Thyroid gland (tissue), 4 donors: ENCODE measurements at places on chromosomes 4 and X. TPM values are rescaled to one million over a fixed set of nuclear protein-coding genes. Genes with fewer than 3 reads are reported as not detected.

The GAGE12E gene
- total RNA-seq, result not detected

The TXK gene
- total RNA-seq, result 1.9 TPM

DNA sequence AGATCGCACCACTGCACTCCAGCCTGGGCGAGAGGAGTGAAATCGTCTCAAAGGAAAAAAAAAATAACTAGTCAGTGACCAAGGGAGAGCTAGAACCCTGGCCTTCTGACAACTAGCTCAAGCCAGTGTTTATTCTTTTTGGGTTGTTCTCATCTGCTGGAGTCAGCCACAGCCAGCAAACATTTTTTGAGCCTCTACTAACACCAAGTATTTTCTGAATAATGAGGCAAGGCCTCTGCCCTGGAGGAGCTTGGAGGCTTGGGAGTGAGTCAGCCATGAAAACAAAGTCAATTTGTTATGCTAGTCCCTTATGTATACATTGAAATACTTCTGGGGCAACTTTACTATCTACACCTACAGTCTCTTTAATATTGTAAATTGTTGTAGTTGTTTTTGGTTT, 46.5 kb downstream of the TMA16 start:
- H3K4me3 ChIP-seq, result no peak overlapping the region
- no peak for DNase-seq
- H3K27me3 ChIP-seq, result no peaks in the 10 kb centered on the region
- no peaks in the 10 kb centered on the region for H3K4me1 ChIP-seq

The NEXMIF gene
- 2.5 TPM for total RNA-seq

The DDIT4L gene
- 1.7 TPM for total RNA-seq

DNA sequence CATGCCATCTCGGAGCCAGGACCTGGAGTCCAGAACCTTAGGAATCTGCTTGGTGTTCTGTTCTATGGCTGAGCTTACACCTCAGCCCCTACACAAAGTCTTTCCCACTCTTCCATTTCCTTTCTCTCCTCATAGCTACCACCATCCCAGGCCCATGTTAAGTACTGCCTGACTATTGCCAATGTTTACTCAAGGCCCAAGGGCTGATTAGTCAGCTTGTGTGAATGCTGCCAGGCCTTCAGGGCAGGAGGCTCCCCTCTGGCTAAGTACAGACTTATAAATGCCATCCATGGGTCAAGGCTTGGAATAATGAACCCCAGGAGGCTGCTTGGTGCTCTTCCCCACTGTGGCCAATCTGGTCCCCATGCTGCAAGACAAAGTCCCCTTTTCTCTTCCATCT, 411.6 kb upstream of the MAGEB18 start:
- DNase-seq, result no peak
- no peaks in the 10 kb centered on the region for H3K36me3 ChIP-seq
- H3K27me3 ChIP-seq, result no peaks in the 10 kb centered on the region
- H3K27ac ChIP-seq, result no peak overlapping the region
- no peaks in the 10 kb centered on the region for H3K4me1 ChIP-seq
- H3K4me3 ChIP-seq, result no peak overlapping the region

- H3K27me3 ChIP-seq, result no peaks in the 10 kb centered on the region
- H3K27ac ChIP-seq, result no peak overlapping the region
- H3K4me3 ChIP-seq, result no peak overlapping the region
- no peak for DNase-seq
- H3K4me1 ChIP-seq, result peaks cover 5% of the 10 kb centered on the region
Observed at GRCh38 chr4:122744229-122744628, 11.7 kb downstream of the BBS12 start.

The CLNK gene
- total RNA-seq, result not detected

GRCh38 chrX:53071604-53072417, 10.4 kb upstream of the TSPYL2 start:
- peak overlapping the region; percentile 89 for H3K27ac ChIP-seq
- H3K4me3 ChIP-seq, result no peak overlapping the region
- H3K27me3 ChIP-seq, result no peaks in the 10 kb centered on the region
- H3K36me3 ChIP-seq, result no peaks in the 10 kb centered on the region
- peak; percentile 82 for DNase-seq

DNA sequence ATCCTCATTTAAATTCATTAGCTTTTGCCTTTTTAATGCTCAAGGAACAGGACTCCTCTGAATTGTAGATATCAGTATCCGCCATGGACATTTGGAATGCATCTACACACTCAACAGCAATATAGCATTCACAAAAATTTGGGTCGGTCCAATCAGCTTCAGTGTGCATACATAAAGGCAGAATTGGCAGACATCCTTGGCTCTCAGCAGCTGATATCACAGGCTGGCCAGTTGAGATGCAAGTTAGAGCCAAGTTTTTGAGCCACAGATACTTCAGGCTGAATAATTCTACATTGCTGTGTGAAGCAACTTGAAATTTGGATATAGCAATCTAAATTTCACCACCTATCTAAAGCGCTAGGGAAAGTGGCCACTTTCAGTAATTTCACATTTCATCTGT, 821.1 kb downstream of the PCDH19 start:
- H3K27ac ChIP-seq, result no peak overlapping the region
- H3K27me3 ChIP-seq, result no peaks in the 10 kb centered on the region

The FIP1L1 gene
- 58.3 TPM for total RNA-seq

GRCh38 chrX:150581093-150581775, 12.8 kb downstream of the MTM1 start:
- no peak for DNase-seq
- no peaks in the 10 kb centered on the region for H3K4me1 ChIP-seq
- H3K4me3 ChIP-seq, result no peak overlapping the region
- H3K27me3 ChIP-seq, result no peaks in the 10 kb centered on the region
- H3K36me3 ChIP-seq, result no peaks in the 10 kb centered on the region

The NEIL3 gene
- total RNA-seq, result 0.59 TPM

DNA sequence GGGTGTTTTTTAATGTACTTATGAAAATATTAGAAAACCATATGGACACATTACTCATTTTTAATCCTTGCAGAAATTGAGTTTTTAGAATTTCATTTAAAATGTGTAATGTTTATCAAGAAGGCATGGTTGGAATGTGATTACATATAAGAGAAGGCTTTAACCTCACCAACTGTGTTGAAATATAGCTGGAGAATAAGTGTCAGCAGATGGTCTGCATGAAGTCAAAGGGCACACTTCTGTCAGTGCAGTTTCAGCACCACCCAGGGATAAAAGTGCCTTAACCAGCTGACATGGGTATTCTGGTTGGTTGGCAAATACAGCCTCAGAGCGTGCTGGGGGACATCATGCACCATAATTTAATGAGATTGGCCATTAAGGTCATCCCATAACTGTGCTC, 21.2 kb upstream of the ANTXR2 start:
- no peaks in the 10 kb centered on the region for H3K36me3 ChIP-seq
- no peaks in the 10 kb centered on the region for H3K27me3 ChIP-seq
- H3K4me3 ChIP-seq, result no peak overlapping the region

- H3K36me3 ChIP-seq, result no peaks in the 10 kb centered on the region
- H3K27me3 ChIP-seq, result no peaks in the 10 kb centered on the region
- H3K4me1 ChIP-seq, result no peaks in the 10 kb centered on the region
- H3K4me3 ChIP-seq, result no peak overlapping the region
- DNase-seq, result no peak
Observed at GRCh38 chr4:15976456-15977447, 13.8 kb upstream of the FGFBP2 start.

The UGT2A1 gene
- total RNA-seq, result not detected

- no peaks in the 10 kb centered on the region for H3K36me3 ChIP-seq
- H3K4me3 ChIP-seq, result no peak overlapping the region
- DNase-seq, result no peak
- H3K4me1 ChIP-seq, result no peaks in the 10 kb centered on the region
- no peaks in the 10 kb centered on the region for H3K27me3 ChIP-seq
- no peak overlapping the region for H3K27ac ChIP-seq
Observed at GRCh38 chr4:133865612-133866327, 335.8 kb downstream of the PABPC4L start.

GRCh38 chr4:52996261-52997131, 134.4 kb downstream of the RASL11B start:
- no peak overlapping the region for H3K4me3 ChIP-seq
- no peaks in the 10 kb centered on the region for H3K36me3 ChIP-seq
- no peak overlapping the region for H3K27ac ChIP-seq
- DNase-seq, result no peak

DNA sequence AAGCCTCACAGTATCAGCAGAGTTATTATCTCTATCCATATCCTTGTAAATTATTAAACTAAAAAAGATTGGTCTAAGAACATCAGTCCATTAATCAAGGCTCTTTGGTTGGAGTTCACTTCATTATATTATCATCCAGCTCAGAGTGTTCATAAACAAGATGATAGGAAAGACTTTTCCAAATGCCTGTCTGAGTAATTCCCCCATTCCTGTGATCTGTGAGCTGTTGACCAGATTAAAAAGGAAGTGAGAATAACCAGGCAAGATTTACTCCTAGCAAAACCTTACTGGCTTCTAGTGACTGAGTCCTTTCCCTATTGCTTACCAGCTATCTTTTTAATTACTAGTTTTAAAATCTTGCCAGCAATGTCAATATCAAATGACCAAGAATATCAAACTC, 14.9 kb downstream of the PKD2 start:
- DNase-seq, result no peak
- peaks cover 15% of the 10 kb centered on the region for H3K4me1 ChIP-seq
- H3K27ac ChIP-seq, result no peak overlapping the region
- no peak overlapping the region for H3K4me3 ChIP-seq

GRCh38 chr4:182453830-182454229, 210.6 kb downstream of the TENM3 start:
- no peaks in the 10 kb centered on the region for H3K27me3 ChIP-seq
- H3K4me3 ChIP-seq, result no peak overlapping the region
- no peaks in the 10 kb centered on the region for H3K36me3 ChIP-seq
- no peak for DNase-seq
- H3K4me1 ChIP-seq, result no peaks in the 10 kb centered on the region

DNA sequence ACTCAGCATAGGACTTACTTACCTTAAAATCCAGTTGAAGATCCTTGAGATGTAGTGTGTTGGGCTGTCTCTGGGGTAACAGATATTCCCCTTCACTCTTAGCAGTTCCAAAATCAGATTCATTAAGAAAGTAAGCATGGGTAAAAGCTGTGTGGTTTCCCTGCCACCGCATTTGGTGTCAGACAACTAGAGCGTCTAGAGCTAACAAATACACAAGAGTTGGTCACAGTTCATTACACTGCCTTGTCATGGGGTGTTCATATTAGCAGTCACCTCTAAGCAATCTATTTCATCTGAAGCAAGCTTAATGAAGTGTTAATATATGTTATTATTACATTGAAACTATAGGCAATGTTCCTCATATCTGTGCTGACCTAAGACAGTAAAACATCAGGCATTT, 342.8 kb downstream of the PPARGC1A start:
- H3K27ac ChIP-seq, result no peak overlapping the region
- no peaks in the 10 kb centered on the region for H3K27me3 ChIP-seq
- H3K36me3 ChIP-seq, result no peaks in the 10 kb centered on the region
- no peaks in the 10 kb centered on the region for H3K4me1 ChIP-seq
- no peak overlapping the region for H3K4me3 ChIP-seq
- DNase-seq, result no peak

The LRP2BP gene
- total RNA-seq, result 1.4 TPM

DNA sequence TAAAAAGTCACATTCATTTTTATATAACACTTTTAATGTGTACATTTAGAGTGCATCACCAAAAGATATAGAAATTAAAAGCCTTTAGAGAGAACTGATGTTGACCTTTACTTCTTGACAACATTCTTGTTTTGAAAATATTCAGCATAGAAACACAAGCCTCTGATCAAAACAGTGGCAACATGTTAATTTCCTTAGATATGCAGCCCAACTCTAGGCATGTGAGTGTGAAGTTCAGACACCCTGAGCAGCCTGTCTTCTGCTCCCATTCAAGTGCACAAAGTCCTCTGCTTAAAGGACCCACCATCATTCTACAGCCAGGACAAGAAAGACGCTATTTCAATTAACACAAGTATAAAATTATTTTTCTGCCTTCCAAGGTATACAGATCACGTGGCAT, 60.0 kb downstream of the PPP3CA start:
- no peak overlapping the region for H3K4me3 ChIP-seq
- H3K27me3 ChIP-seq, result no peaks in the 10 kb centered on the region
- H3K36me3 ChIP-seq, result no peaks in the 10 kb centered on the region
- H3K4me1 ChIP-seq, result peaks cover 45% of the 10 kb centered on the region
- DNase-seq, result no peak
- H3K27ac ChIP-seq, result no peak overlapping the region

The EREG gene
- total RNA-seq, result under 0.01 TPM
